ENCODE measurements at places on chromosomes 5 and 9.

DNA sequence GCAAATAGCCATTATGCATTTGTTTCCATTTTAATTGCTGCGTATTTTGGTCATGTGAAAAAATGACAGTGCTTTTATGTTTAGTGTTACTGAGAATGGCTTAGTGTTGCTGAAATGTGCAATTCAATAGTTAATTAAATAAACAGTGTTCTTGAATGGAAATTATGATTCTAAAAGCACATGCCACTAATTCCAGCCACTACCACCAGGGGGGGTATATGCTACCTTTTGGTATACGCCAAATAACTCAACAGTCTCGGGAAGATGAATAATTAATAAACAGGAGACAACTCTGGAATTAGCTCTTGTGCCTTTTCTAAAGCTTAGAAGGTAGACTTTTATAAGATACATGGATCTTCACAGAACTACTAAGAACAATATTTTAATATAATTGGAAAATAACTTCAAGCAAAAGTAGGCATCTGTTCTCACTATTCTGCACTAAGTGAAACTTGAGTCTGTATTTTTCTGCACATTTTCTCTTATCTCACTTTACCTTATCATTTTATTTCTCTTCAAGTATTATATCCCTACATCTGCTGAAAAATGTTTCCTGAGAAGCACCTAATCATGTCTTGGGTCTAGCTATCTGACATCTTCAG, 83.5 kb upstream of the MINAR2 start:
- peak; percentile 19 for DNase-seq

DNA sequence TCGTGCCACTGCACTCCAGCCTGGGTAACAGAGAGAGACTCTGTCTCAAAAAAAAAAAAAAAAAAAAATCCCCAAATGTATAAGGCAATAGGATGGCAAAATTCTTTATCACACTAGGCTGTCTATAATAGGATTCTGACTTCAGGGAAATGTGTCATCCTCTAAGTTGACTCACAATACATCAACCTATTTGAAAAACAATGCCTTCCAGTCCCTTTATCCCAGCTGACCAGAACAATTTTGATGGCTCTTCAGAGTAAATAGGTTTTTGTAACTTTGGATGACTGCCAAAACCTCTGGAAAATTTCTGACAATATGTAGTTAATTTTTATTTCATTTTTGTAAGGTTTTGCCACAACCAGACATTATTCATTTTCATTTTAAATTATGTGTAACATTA, 184.1 kb downstream of the CCDC192 start:
- no peak for DNase-seq

GRCh38 chr5:6907320-6907918, 194.2 kb downstream of the TENT4A start:
- DNase-seq: no peak

DNA sequence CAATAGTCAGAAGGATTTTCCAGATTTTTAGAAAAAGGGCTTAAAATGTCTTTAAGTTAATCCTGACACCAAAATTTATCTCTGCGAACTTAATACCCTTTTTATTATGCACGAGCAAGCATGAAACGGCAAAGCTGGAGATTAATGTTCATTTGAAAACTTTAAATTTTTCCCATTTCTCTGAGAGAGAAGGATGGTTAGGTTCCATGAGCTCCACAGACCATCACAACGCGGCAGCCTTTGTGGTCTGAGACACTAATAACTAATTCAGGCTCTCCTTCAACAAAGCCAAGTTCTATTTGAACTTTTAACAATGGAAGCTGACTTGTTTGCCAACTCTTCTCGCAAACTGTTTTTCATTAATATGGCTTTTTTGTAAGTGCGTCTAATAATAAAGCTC, 94.7 kb downstream of the MYO10 start:
- DNase-seq: no peak

DNA sequence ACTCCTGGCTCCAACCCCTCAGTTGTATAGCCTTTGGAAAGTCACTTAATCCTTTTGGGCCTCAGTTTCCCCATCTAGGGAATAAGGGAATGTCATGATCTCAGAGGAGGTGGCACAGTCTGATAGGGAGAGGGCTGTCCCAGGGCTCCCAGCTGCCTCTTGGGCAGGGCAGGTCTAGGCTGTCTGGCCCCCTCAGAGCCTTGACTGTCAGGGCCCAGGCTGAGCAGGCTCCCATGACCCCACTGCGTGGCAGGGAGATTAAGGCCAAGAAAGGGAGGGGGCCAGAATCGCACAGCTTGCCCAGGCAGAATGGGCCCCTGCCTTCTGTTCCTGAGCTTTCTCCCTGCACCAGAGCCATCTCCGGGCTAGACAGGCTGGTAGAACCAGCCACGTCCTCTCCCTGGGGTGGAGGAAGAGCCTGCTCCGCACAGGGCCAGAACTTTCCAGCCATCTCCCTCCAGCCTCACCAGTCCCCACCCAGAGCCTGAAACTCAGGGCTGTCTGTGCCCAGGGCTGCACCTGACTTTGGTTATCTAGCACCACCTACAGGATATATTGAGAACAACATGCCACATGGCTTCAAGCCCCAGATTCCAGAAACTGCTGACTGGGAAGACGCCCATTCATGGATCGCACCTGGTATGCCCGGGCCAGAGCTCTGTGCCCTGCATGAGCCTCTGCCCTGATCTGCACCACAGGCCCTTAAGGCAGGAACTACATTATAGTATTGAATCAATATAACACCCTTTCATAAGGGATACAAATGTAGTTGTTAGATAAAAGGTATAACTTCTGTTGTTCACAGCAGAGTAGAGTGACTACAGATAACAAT, 32.1 kb downstream of the NAIF1 start:
- DNase-seq: peak; percentile 77

GRCh38 chr9:99305820-99306811, 84.0 kb downstream of the SEC61B start:
- no peak for DNase-seq

GRCh38 chr9:338602-339001, 123.9 kb downstream of the DOCK8 start:
- no peak for DNase-seq

- no peak for DNase-seq
These were observed 18.7 kb upstream of the MARCHF6 start for GRCh38 chr5:10334831-10335230.

- no peak for DNase-seq
These were observed 42.1 kb downstream of the NKD2 start for GRCh38 chr5:1050423-1051365.

GRCh38 chr5:36305571-36306326, 4.0 kb upstream of the RANBP3L start:
- DNase-seq: peak; percentile 52

DNA sequence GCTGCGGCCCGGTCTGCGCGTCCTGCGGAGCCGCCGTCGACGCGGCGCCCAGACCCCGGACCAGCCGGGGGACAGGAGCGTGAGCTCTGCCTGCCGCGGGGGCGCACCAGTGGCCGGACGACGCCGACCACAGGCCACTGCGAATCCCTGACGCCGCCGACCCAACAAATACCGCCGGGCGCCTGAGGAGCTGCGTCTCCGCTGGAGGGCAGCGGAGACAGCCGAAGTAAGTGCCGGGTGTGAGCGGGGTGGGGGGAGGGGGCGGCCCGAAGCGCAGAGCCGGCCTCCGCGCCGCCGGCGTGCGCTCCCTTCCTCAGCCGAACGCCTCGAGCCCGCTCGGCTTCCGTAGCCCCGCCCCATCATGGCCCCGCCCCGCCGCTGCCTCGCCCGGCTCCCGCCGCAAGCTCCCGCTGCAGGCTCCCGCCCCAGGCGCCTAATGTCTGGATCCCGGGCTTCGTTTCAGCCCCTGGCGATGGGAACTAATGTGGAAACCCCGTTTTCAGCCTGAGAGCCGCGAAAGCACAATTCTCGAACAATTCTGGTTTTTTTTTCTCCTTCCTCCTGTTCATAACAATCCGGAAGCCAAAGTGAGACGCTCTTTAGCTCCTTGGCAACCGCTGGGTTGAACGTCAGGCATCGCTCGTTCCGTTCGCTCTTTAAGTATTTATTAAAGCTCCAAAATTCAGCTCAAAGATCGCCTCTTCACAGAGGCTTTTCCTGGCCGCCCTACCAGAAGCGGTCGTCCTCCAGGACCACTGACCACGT, at the start of gene RFK:
Gene RFK (minus strand): TSS at position 232 of the 765 bp plus-strand sequence. CDS start 255 bp downstream, outside the sequence.
- peak; percentile 97 for DNase-seq

DNA sequence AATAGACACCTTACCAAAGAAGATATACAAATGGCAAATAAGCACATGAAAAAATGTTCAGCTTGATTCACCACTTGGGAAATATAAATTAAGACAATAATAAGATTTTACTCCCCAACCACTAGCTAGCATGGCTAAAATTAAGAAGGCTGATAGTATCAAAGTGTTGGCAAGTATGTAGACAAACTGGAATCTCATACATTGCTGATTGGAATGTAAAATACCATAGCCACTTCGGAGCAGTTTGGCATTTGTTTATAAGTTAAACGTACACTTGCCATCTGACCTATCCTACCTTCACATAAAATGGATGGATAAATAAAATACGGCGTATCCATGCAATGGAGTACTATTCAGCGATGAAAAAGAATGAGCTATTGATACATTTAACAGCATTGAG, 129.2 kb downstream of the ZNF462 start:
- DNase-seq: no peak

- DNase-seq: no peak
These were observed 746 bp downstream of the STRBP start for GRCh38 chr9:123267481-123268198.

DNA sequence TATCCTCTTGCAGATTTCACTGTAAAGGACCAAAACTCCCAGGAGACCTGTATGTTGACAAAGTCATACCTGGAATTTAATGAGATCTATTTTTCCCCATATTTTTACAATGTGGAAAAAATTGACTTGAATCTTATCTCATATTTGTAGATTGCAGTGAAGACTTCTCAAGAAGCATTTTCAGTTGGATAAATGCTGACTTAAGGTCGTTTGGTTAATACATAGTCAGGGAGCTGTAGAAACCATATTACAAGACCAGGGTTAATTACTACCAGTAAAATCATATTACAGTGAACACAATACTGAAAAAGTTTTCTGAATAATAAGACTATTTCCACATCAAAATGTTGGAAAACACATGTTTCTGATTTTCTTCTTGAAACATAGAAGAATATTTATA, 119.8 kb downstream of the ATG10 start:
- DNase-seq: no peak

DNA sequence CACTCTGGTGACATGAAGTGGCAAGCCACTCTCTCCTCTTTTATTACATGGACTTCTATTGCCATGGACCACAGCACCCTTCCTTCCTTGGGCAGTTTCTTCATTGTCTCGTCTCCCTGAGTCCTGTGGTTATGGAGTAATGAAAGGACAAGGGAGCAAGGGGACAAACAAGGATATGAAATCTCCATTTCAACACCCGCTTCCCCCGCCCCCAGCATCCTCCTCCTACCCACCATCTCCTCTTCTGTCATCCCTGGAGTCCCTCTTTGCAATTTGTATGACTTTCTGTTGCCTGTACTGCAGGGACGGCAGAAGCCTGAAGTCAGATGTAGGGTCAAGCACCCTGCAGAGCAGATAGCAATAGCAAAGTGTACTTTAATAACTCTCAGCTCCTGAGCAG, 300.7 kb upstream of the CLINT1 start:
- no peak for DNase-seq

GRCh38 chr9:95167998-95168397, 149.5 kb downstream of the FANCC start:
- DNase-seq: peak; percentile 47
